ENCODE measurements at places on chromosomes 13 and 19. TPM values are rescaled to one million over a fixed set of nuclear protein-coding genes. Genes with fewer than 3 reads are reported as not detected.

IZUMO2 gene
- total RNA-seq = not detected

GJB2 gene
- 0.27 TPM for total RNA-seq

ZNF284 gene
- 1.4 TPM for total RNA-seq

PSG11 gene
- not detected for total RNA-seq

ZSWIM4 gene
- 3.3 TPM for total RNA-seq

PDX1 gene
- not detected for total RNA-seq

ZIC2 gene
- not detected for total RNA-seq

ZNF471 gene
- 4.8 TPM for total RNA-seq

UBE2S gene
- total RNA-seq = 29.1 TPM

ZSWIM9 gene
- 5.6 TPM for total RNA-seq

TUBGCP3 gene
- total RNA-seq = 21.5 TPM

FCHO1 gene
- total RNA-seq = 2.1 TPM

CNFN gene
- total RNA-seq = not detected

ZNF560 gene
- total RNA-seq = not detected

CCL25 gene
- not detected for total RNA-seq

CEACAM7 gene
- total RNA-seq = not detected

FBXO17 gene
- 1.8 TPM for total RNA-seq

CYP4F2 gene
- total RNA-seq = not detected

CNMD gene
- not detected for total RNA-seq

ZNF667 gene
- 6.5 TPM for total RNA-seq

ZNF568 gene
- total RNA-seq = 12.1 TPM

Data from heart left ventricle (tissue), 16 donors.